Body of pancreas (tissue), 4 donors: ENCODE measurements at places on chromosomes 16 and 17.

DNA sequence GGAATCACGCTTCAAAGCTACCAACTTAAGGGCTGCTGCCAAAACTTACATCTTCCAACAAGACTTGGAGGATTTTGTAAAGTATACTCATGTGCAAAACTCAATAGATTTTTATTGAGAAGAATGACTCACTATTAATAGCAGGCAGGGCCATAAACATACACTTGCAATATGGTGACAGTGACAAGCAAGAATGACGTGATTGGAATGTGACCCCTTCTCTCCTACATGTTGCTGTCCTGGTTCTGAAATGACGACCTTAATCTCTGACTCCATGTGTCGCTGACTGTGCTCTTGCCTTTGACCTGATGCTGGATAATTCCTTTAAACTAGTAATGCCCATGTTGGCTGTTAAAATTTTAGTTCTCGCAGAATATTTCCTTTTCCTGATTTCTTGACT lies 174.5 kb downstream of the PARN start:
- DNase-seq = no peak

DNA sequence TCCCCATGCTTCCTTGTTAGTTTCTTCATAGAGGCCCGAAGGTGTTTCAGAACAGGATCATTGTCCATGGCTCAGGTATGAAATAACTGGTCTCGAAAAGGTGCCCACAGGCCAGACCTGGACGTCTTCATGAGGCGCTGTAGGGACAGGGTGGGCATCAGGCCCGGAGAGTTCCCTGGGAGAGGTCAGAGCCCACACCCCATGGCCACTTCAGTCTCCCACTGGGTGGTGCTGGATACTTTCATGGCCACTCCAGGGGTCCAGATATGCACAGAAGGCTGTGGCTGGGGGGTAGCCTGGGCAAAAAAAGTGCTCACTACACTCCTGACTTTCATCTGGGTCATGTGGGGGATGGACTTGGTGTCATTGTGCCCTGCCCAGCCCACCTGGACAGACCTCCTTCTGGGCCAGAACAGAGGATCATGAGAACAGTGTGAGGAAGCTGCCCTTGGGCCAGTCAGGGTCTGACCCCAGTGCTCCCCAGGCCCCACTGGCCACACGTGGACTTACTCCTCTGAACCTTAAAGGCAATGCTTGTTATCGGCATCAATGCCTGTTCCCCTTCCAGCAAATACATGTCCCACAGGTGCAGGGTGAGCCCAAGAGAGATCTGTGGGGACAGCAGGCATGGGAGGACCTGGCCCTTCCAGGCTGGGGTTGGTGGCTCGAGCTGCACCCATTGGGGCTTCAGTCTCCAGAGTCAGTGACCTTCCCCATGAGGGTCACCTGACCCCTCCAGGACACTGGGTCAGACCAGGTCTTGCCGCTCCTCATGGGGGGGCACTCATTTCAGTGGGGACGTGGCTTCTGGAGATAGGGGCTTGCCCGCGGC lies 36.9 kb downstream of the LGALS9 start:
- no peak for DNase-seq

- no peak for DNase-seq
These were observed 20.4 kb upstream of the ADAM11 start for GRCh38 chr17:44738214-44738906.

DNA sequence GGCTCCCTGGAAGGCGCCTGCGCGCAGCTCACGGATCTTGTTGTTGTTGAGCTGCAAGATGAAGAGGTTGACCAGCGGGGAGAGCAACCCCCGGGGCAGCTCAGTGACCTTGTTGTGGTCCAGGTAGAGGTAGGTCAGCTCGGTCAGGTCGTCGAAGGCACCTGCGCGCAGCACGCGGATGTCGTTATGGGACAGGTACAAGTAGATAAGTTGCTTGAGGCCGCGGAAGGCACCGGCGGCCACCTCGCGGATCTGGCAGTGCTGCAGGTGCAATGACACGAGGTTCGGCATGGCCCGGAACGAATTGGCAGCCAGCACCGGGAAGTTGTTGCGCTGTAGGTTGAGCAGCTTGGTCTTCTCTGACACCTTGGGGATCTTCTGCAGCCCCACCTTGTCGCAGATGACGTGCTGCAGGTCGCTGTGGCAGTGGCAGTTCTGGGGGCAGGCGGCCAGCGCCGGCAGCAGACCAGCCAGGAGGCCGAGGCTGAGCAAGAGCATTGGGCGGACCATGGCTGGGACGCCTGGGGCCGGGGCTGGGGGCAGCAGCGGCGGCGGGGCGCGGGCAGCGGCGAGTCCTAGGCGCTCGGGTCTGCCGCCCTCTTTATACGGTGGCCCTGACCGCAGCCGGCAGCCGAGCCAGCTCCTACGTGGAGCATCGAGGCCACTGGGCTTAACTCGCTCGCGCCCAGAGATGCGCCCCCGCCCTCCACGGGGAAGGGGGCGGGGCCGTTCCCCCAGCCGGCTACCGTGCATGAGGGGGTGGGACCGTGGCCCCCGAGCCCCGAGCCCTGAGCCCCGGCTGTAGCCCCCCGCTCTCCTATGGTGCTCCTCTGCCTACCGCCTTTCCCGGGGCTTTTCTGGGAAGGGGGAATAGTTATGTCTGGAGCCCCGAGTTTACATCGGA lies at the start of gene CHAD:
CHAD (minus strand) TSS at position 577 of the 904 bp plus-strand sequence; CDS start at position 510, 67 bp downstream.
- no peak for DNase-seq

GRCh38 chr17:41060052-41060604 lies at the start of gene KRTAP2-3:
TSS of gene KRTAP2-3 (minus strand) at chr17:41060114. CDS start at chr17:41060050, 64 bp downstream.
- no peak for DNase-seq

- DNase-seq = no peak
These were observed 396.8 kb downstream of the NPIPA8 start for GRCh38 chr16:17939723-17940122.

GRCh38 chr16:11149011-11149616 lies 106.9 kb downstream of the SOCS1 start:
- no peak for DNase-seq

- DNase-seq = no peak
These were observed 66.3 kb upstream of the ENDOV start for GRCh38 chr17:80348551-80349150.

DNA sequence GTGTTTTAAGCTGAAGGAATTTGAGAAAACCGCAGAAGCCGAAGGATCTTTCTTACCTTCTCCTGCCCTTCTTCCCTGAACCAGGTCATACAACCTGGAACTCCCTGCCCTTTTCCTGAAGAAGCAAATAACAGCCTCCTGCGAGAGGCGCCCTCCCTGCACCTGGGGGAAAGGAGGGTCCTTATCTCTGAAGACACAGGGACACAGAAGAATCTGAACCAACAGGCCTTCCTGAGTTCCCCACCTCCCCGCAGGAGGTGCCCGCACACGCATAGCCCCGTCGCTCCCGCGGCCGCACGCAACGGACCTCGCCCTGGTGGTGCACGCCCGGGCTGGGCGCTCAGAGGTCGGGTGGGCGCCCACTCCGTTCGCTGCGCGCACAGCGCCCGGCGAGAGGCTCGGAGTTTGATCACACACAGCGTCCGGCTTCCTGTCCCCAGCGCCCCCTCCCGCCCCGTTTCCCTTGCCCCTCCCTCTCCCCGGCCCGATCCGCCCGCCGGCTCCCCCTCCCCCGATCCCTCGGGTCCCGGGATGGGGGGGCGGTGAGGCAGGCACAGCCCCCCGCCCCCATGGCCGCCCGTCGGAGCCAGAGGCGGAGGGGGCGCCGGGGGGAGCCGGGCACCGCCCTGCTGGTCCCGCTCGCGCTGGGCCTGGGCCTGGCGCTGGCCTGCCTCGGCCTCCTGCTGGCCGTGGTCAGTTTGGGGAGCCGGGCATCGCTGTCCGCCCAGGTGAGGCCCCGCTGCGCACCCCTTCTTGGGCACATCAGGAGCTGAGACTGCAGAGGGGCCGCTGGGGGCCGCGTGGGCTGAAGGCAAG lies at the start of gene TNFSF12:
TNFSF12 (plus strand) TSS at position 474 of the 816 bp plus-strand sequence; CDS start at position 570, 96 bp downstream.
- DNase-seq = peak; percentile 61

DNA sequence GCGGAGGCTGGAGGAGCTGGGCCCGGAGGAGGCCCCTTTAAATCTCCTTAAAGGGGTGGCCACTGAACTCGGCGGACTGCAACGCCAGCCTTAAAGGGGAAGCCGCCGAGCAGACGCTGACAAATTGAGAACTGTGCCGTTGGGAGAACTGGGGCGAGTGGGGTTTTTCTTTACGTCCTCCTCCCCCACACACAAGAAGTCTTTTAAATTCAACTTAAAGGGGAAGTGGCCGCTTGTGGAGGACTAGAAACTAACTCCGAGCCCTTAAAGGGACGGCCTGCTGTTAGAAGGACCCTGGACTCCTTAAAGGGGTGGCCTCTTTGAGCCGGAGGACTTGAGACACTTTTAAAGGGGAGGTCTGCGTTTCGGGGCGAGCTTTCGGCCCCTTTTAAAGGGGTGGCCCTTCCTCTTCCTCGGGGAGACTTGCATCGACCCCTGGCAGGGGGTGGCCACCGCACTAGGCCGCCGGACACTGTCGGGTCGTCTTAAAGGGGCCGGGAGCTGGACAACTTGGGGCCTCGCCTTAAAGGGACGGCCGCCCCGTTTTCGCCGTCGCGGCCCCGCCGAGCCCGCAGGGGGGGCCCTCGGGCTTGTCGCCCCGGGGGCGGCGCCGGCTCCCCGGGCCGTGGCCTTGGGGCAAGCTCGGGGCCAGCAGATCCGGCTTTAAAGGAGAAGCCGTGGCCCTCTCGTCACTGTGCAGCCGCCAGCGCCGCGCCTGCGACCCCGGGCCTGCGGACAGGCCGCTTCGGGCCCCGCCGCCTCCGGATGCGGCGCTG lies 688 bp downstream of the FBRS start:
- DNase-seq = peak; percentile 75

DNA sequence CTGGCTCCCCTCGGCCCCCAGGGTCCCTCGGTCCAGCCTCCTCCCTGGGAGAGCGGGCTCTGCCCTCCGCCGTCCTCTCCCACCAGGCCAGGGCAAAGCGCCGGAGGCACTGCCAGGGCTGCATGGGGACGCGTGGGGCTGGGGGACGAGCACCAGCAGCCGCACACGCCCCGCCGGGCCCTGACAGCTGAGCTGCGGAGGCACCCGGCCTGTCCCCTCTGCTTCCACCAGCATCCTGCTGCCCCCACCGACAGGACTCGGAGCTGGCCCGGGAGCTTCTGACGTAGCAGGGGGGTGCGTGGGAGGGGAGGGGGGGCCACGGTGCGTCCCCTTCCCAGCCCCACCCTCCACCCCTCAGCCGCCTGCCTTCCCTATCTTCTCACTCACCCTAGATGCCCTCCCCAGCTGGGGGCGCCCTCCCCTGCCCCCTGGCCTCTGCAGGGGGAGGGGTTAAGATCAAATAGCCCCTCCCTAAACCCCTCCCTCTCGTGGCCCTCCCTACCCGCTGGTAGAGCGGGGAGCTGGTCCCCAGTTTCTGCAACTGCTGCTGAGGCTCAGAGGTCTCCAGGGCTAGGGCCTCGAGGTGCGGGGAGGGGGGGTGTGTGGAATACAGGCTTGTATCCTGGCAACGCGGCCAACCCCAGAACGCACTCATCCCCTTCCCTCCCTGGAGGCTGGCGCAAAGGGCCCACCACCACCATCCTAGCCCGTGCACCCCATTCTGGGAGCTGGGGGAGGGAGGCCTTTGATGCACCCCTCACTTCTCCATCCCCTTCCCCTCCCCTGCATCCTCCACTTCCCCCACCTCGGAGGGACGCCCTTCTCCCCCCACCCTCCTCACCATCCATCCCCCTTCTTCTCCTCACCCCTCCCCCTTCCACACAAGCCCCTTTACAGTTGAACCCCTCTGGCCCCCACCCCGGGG lies 1.0 kb downstream of the SRCIN1 start:
- DNase-seq = no peak

GRCh38 chr17:41782142-41782541 lies 4.4 kb downstream of the JUP start:
- DNase-seq = peak; percentile 34

DNA sequence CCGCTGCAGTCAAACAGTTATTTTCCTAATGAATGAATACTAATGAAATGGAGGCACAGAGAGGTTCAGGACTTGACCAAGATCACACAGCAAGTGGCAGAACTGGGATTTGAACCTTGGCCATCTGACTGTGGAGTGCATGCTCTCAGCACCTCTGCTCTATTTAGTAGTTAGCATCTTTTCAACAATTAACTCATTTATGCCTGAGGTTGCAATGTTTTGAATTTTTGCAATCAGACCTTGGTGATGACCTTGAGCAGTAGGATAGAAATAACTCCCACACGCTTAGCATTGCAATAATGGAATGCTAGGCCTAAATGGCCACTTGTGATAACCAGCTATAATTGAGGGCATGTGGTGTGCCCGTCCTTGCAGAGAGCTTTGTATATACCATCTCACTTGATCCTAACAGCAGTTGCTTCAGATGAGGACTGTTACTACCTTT lies 31.0 kb downstream of the NAGPA start:
- DNase-seq = no peak

DNA sequence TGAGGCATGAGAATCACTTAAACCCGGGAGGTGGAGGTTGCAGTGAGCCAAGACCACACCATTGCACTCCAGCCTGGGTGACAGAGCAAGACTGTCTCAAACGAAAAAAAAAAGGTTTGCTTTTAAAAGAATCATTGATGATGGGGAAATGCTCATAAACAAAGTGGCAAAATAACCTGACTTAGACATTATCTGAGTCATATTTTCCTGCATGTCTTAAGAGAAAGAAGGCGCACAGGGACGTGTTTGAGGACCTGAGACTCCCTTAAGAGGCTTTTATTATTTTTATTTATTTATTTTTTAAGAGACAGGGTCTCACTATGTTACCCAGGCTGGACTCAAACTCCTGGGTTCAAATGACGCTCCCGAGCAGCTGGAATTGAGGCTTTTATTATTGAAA lies 5.7 kb upstream of the PRPSAP1 start:
- no peak for DNase-seq

- no peak for DNase-seq
These were observed 9.0 kb upstream of the PHAF1 start for GRCh38 chr16:67100569-67101310.

- no peak for DNase-seq
These were observed 9.2 kb upstream of the TNFRSF13B start for GRCh38 chr17:16980813-16981731.

DNA sequence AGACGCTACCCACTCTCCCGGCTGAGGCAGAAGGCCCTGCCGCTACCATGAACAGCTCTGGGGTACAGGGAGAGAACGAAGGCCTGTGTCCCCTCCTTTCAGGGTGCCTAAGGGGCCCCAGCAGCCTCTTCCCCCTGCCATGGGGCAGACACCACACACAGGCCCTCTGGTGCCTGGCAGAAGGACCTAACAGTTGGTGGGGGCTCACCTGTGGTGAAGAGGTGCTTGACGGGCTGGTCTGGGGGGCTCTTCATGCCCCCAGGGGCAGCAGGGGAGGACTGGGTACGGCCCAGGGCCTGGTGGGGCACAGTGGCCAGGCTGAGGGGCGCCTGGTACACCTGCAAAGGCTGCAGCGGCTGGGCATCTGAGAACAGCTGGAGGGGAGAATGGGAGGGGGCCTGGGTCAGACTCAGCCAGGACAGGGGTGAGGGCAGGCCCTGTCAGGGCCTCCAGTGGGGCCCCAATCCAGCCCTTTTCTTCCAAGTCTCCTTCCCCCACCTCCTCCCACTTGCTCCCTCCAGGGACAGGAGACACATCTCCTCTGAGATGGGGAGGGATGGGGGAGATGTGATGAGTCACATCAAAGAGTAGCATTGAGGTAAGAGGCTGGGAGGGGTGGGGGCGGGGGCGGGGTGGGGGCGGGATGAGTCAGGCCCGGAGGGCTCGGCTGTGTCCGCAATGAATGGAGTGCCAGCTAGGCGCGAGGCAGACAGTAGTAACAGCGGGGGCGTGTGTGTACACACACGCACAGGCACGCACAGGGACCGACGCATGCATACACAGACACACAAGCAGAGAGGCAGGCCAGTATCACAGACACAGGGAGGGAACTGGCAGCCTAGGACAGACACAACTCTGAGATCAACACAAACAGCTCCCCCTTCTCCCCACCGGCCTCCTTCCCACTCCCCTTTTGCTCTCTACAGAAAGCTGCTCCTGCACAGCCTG lies 16.1 kb downstream of the G6PC3 start:
- DNase-seq = no peak
